ENCODE measurements at places on chromosomes 4 and X.

DNA sequence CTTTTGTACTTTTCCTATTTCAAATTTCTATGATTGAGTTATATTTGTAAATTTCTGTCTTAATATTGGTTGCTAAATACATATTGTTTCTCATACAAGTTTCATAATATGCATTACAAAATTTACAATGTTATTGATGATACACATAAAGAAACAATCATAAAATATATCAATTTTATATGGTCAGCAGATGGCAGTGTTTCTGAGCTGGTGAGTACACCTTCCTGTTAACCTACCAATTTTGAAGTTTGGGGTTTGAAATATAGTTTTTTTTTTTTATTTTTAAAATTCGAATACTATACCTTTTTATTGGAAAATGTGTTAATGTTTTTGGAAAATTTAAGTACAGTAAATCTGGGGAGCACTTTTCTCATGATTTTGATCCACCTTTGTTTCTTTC lies 1953.1 kb upstream of the ADGRL3 start:
- DNase-seq: no peak

DNA sequence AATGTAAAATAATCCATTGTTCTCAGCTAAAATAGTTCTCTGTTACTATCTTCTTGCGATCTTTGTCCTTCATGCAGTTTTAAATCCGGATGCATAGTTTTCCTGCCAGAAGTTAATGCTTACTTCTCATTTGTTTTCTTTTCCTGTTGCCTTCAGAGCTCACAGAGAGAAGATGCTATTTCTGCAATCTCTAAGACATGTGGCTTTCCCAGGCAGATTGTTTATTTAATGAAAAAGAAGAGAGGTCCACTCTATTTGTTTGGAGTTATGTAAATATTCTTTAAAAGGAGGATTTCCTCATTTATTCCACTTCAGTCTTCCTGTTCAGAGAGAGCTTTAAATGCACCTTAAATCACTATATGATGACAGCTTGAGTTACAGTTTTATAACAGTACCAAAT lies 39.3 kb upstream of the HPGD start:
- no peak for DNase-seq

- peak; percentile 70 for DNase-seq
Observed at GRCh38 chr4:129095811-129096454, at the start of gene C4orf33. C4orf33 (plus strand) TSS chr4:129096152; CDS start chr4:129102611, 6,459 bp downstream.

- no peak for DNase-seq
Observed at GRCh38 chrX:81208916-81209315, 7.0 kb downstream of the SH3BGRL start.

DNA sequence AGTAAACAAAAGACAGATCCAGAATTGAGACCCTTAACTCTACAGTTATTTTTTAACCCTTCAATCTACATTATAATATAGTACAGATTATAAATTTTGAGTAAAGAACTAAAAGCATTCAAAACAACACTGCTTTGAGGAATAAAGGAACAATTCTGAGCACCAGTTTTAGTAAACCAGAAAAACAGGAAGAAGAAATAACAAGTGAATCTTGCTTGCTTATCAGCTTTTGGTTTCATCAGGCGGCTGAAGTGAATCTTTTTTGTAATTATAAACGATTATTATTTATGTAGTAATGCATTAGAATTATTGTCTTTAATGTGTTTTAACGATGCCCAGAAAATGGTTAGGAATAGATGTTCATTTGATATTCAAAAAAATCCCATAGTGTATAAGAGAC lies 305.4 kb downstream of the ARAP2 start:
- DNase-seq: no peak

DNA sequence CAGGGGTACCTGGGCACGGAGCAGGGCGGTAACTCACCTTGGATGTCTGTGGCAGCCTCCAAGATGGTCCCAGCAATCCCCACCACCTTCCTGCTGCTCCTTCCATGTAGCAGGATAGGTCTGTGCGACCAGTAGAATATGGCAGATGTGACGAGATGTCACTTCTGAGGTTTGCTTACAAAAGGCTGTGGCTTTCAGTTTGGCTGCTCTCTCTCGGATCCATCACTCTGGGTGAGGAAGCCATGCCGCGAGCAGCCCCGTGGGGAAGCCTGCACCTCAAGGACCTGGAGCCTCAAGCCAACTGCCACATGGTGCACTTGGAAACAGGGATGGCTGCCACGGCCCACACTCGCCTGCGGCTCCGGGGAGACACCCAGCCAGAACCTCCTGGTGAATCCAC lies 37.6 kb downstream of the WFS1 start:
- no peak for DNase-seq

DNA sequence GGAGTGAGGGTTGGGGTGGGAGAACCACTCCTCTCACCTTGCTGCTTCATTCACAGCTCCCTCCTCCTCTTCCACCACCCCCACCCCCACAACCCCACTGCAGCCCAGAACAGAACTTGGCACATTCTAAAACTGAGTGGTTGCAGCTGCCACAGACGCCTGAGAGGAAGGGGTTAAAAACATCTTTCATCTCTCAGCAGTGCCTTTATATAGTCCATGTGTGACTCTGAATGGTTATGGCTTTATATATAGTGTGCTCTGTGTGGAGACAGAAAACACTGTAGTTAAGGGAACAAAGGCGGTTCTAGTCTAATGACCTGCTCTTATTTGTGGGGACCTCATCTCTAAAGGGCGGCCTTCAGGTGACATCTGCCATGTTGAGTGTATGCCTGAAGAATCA lies 144.8 kb downstream of the BCOR start:
- no peak for DNase-seq

GRCh38 chr4:183240581-183241321 lies 79.3 kb downstream of the CLDN22 start:
- no peak for DNase-seq

GRCh38 chr4:61950625-61951024 lies 750.5 kb downstream of the ADGRL3 start:
- DNase-seq: no peak

DNA sequence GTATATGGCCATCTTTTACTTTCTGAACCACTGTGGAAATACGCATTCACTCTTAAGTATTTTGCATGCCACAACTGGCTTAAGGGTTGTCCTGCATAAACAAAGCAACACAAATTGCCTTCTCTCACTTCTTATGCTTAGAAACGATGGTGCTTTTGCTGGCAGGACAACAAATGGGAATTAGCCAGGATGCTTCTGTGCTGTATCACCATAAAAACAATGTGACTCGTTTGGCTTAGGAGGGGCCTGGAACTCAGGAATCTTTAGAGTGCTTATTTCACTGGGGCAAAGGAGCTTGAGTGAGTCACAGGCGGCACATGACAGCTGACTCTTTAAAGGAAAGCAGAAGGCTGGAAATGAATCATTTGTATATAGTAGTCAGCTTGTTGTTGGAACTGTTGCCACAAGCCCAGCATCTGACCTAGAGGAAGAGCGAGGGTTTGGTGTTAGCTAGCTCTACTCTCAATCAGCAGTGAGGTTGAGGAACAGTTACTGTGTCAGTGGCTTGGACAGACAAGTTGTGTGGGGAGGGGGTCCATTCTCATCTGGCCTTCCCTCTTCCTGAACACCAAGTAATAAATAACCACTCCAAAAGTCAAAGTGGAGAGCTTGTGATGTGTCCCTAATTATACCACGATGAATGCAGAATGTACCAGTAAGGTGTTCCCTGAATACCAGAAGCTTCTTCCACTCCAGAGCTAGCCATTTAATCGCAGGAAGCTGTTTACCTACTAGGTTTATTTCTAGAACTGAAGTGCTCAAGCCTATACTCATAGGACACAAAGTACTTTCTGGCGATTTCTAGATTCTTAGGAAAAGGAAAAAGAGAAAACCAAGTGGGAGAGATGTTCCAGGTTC lies 293.1 kb downstream of the CAMK2D start:
- no peak for DNase-seq

- DNase-seq: no peak
Observed at GRCh38 chr4:126470862-126471261, 1156.1 kb downstream of the FAT4 start.

- peak; percentile 44 for DNase-seq
Observed at GRCh38 chr4:51831133-51831532, 11.8 kb upstream of the DCUN1D4 start.

- no peak for DNase-seq
Observed at GRCh38 chrX:100745806-100746537, 14.1 kb upstream of the SYTL4 start.

GRCh38 chr4:174307694-174308093 lies 24.0 kb downstream of the CEP44 start:
- no peak for DNase-seq

DNA sequence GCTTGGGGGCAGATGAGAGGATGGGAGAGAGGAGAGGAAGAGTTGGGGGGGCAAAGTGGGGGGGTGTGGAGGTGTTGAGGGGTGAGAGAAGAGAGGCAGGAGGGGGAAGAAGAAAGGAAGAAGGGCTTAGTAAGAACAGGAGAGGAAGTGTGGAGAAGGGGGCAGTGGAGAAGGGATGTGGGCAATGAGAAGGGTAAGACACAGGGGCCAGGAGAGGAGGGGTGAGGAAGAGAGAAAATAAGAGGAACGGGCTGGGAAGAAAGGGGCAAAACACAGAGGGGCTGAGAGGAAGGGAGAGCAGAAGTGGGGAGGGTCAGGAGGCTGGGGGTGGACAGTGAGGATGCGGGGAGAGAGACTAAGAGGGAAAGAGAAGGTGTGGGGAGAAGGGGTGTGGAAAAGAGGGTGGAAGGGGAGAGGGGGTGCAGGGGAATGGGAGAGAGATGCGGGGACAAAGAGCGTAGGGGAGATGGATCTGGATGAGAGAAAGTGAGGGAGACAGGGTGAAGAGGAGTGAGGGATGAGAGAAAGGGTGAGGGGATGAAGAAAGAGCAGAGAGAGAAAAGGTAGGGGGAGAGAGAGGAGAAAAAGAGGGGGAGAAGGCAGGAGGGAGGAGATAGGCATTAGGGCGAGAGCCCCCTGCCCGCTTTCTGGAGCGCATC lies 12.9 kb downstream of the SH3KBP1 start:
- DNase-seq: no peak

DNA sequence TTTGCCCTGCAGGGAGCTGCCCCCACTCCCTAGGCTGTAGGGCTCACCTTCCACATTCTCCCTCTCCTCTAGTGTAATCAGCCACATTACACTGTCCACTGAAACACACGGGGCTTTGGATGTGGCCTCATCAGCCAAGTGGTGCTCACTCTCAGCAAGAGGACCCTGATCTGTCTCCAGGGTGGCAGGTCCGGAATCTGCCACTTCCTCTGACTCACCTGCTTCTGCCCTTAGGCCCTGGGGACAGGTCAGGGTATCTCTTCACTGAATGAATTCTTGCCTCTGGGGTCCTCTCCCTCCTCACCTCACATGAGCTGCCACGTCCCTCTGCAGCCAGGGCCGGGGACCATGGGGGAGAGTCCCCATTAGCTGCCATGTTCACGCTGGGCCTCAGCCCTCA lies 15.9 kb downstream of the ZNF41 start:
- no peak for DNase-seq

DNA sequence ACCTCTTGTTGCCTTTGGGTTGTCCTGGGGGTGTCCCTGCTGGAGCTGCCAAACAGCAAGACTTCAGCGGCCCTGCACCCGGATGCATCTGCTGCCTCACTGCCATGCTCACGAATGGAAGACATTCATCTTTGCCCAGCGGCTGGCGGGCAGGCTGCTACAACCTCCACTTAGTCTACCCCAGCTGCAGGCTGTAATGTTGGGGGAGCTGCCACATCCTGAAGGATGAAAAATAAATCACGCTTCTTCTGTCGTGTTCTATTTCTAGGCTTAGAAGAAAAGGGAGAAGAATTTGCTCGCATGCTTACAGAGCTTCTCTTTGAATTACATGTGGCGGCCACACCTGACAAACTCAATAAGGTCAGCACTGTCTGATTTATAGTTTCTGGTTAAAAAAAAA lies 61.4 kb downstream of the FAM114A1 start:
- no peak for DNase-seq

DNA sequence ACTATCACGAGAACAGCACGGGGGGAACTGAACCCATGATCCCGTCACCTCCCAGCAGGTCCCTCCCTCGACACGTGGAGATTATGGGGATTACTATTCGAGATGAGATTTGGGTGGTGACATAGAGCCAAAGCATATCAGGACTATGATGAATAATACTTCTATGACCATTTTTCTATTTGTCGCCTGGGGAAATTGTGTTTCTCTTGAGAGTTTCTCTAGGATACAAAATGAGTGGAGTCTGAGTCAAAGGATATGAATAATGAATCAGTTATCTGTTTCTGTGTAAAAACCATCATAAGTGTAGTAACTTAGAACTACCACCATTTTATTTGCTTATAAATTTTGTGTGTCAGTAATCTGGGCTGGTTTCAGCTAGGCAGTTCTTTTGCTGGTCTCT lies 533.0 kb upstream of the ARX start:
- no peak for DNase-seq
